Tibial nerve (tissue), 4 donors: ENCODE measurements at places on chromosomes 7 and 10.

DNA sequence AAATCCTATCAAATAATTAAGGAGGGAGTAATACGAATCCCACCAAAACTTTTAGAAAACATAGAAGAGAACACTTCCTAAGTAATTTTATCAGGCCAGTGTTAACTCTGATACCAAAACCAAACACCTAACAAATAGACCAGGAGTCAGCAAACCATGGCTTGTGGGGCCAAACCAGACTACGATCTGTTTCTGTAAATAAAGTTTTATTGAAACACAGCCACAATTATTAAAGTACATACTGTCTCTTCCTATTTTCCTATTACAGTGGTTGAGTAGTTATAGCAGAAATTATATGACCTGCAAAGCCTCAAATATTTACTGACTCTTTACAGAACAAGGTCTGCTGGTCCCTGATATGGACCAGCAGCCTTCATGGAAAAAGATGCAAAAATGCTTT is 73.1 kb upstream of the ELN start:
- DNase-seq: no peak

DNA sequence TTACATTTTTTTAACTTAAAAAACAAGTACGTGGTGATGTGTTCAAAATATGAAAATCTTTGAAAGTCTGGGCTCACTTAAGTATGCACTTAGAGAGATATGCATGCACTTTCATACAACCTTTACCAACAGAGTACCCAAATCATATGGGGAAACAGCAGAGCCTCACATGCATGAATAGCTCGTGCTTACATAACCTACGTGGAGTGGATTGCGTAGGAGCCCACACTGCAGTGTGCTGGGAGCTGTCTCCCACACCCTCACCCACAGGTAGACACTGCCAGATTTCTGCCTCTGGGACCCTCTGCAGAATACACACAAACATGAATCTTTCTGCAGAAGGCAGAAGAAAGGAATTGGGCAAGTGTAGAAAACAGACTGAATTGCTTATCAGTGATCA is 581 bp downstream of the CLCN1 start:
- no peak for DNase-seq

GRCh38 chr7:142637240-142637639 is 112.0 kb upstream of the PRSS1 start:
- DNase-seq: no peak

DNA sequence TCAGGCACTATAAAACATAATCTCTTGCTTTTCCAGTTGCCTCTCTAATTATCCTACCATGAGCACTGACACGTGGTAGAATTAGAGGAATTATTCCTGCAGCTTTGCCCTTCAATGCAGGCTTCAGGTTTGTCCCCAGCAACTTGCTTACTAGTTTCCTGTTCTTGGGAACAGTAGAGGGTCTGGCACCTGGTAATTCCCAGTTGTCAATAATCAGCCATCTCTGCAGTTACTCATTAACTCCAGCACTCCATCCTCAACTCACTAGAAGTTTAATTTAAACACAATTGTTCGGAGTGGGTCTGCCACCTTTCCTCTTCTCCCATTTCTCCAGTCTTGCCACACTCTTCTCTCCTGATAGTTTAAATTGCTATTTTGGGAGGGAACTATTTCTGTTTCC is 324.3 kb upstream of the KIAA1217 start:
- DNase-seq: no peak

GRCh38 chr7:2247141-2247995 is 5.3 kb downstream of the NUDT1 start:
- no peak for DNase-seq

GRCh38 chr10:93513091-93513490 is 16.7 kb downstream of the CEP55 start:
- DNase-seq: no peak

GRCh38 chr10:14779001-14779651 is 4.4 kb upstream of the FAM107B start:
- no peak for DNase-seq

DNA sequence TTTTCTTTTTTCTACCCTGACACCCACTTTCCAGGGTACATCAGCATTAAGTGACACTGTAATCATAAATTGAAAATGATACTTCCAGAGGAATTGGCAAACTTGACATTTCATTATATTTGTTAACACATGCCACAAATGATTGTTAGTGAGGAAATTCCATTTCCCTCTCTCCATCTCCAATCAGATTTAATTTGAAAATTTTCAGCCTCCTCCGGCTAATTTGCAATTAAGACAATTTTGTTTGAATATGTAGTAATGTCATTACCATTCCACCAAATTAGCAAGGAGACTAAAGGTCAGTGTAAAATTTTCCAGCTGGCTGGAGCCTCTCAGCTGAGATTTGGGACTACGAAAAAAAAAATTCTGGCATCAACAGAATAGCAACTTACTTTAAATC is 242.7 kb downstream of the FOXP2 start:
- no peak for DNase-seq

GRCh38 chr7:92131764-92132330 is 2.4 kb downstream of the CYP51A1 start:
- DNase-seq: no peak

- no peak for DNase-seq
These were observed 6.8 kb upstream of the NOM1 start for GRCh38 chr7:156942708-156943090.

GRCh38 chr7:123883154-123883553 is 38.2 kb downstream of the HYAL4 start:
- DNase-seq: no peak

DNA sequence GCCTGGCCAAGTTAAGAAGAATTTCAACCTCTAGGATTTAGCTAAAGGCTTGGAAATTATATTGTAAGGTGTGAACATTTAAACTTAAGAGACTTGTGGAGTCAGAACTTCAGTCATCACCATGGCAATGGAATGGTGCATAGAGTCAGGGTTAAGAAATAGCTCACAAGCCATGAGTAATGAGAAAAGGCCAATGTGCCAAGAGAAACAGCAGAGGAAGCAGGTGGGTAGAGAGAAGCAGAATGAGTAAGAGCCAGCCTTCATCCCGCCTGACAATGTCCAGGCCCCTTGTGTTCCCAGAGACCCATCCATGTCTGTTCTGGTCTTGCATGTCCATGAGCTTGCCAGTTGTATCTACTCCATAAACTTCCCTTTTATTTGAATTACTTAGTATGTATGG is 62.6 kb upstream of the TBX20 start:
- DNase-seq: no peak

- DNase-seq: no peak
These were observed 588.6 kb upstream of the LRRTM3 start for GRCh38 chr10:66337211-66337610.

- DNase-seq: no peak
These were observed 561.7 kb downstream of the IPMK start for GRCh38 chr10:57706016-57706415.

DNA sequence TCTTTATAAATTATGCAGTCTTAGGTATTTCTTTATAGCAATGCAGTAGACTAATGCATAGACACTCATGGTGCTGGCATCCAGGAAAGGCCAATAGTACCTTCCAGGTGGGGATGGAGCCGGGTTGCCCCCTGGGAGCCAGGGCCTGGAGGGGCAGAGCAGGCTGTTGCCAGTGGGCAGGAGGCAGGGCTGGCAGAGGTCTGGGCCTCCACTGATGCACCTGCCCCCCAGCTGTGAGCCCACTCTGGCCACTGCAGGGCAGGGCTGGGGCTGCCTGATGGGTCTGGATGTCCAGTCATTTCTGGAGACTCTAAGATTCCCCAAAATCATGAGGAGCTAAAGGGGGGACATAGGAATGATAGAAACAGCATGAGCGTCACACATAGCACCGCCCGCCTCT is 66.7 kb downstream of the MICALL2 start:
- DNase-seq: no peak
